ENCODE measurements at places on chromosomes 1 and 21.

DNA sequence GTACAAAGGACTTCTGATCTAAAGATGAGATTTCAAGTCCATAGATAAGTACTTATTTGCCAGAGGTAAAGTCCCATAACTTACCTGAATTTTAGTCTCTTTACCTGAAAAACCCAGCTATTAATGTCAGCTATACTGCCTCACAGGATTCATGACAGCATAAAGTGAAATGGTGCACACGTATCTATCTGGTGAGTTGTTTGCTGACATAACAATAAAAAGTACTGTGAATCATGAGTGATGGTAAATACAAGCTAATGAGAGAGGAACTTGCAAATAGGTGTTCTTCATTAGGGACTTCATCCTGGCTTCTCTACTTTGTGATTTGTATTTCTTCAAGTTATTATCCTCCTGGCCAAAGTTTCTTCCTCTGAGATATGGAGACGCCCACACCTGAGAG is 225.1 kb upstream of the C8B start:
- no peak for DNase-seq

DNA sequence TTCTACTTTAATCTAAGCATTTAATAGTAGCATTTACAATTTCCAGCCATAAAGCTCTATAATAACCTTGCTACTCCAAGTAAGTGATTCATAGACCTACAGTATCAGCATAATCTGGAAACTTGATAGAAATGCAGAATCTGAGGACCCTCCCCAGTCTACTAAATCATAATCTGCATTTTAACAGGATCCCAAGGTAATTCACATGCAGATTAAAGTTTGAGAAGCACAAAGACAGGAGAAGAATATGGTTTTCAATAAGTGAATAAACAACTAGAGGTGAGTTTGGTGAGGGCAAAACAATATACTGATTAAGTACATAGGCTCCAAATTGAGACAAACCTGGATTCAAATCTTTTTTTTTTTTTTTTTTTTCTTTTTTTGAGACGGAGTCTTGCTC is 57.4 kb downstream of the PRPF38A start:
- no peak for DNase-seq

DNA sequence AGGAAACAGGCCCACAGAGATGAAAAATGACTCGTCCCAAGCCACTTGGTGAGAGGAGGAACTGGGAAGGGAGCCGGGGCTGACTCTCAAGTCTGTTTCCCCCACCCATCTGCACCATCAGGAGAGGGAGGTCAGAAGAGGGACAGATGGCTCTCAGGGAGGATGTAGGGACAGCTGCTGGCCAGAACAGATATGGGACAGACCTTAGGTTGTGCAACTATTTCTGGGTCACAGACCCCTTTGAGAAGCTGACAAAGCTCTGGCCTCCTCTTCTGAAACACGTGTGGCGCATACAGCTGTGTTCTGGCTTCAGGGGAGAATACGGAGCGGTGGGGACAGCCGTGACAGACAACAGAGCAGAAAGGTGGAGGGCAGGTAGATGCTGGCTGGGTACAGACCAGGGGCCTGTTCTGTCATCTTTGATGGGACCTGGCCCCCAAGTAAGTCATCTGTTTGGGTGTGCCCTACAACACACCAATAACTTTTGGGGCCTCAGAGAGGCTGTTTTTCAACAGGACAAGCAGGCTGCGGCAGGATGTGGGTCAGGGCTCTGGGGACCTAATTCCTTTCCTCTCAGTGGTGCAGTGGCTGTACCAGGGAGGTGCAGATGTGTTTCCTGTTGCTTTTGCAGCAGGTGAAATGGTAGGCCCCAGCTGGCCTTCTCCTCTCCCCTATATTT is 7.3 kb downstream of the SH3BGRL3 start:
- DNase-seq: peak; percentile 89

- DNase-seq: no peak
Observed at GRCh38 chr1:206834711-206835110, 30.7 kb upstream of the IL20 start.

DNA sequence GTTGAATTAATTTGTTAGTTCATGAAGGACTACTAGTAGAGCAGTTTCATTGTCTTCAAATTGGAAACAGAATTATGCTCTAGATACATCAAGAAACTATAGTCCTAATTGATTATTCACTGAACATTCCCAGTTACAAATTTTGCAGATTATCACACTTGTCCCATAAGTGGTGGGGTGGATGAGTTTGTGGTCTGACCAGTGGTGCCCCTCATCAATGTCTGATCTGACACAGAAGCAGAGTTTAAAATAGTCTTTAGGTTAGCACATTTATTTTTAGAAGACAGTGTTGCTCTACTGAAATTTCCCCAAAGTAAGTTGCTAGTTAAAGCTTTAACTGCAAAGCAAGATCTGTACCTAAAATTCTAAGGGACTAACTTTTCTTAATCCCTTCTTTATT is 42.9 kb downstream of the INKA2 start:
- no peak for DNase-seq

All from activated CD4-positive, alpha-beta T cell treated with anti-CD3 and anti-CD28 coated beads, Interleukin-10, Interleukin-2, amounts not matched to agents 100 ng/mL and 50 ng/mL, durations not matched to agents 16 hours and 8 hours (primary cell).